Vagina (tissue), 2 donors: ENCODE measurements at places on chromosomes 2 and 18. TPM values are rescaled to one million over a fixed set of nuclear protein-coding genes. Genes with fewer than 3 reads are reported as not detected.
A peak's percentile ranks its signal among the peaks of the same experiment; 100 is the strongest.

Gene LONRF2
- 9.6 TPM for total RNA-seq

DNA sequence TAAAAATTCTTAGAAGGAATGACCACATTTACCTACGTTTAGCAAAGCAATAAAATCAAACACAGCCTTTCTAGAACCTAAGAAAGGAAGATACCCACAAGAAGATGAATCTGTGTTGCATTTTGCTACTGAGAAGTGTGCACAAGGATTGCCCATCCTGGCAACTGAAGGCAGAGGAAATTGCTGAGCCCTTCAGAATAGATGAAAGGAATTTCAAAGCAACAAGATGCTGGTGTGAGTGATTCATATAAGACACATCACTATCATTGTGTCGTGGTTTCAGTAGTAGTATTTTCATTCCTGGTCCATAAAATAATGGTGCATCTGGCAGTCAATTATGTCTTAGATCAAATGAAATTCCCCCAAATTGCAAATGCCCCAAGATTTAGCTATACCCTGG is 48.4 kb upstream of the ANKRD44 start:
- no peak for DNase-seq
- no peaks in the 10 kb centered on the region for H3K36me3 ChIP-seq
- H3K4me3 ChIP-seq: no peak overlapping the region
- H3K27me3 ChIP-seq: no peaks in the 10 kb centered on the region
- no peak overlapping the region for H3K27ac ChIP-seq

DNA sequence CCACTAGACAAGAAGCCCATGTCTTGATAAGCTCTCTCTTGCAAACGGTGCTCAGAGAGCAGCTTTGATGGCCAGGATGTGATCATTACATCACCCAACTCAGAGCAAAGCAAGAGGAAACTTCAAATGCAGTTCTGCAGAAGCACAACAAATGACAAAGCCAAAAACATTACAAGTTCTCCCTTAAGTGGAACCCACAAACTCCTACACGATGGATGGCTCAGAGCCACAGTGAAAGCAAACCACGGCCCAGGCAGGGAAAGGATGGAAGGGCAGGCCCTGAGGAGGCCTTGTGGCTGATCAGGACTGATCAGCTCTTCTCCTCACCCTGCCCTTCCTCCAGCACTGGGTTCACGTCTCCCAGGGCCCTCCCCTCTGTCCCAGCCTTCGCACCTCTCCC is 326.4 kb downstream of the EIPR1 start:
- H3K4me3 ChIP-seq: no peak overlapping the region
- no peaks in the 10 kb centered on the region for H3K4me1 ChIP-seq
- no peaks in the 10 kb centered on the region for H3K36me3 ChIP-seq
- no peaks in the 10 kb centered on the region for H3K27me3 ChIP-seq
- no peak for DNase-seq

DNA sequence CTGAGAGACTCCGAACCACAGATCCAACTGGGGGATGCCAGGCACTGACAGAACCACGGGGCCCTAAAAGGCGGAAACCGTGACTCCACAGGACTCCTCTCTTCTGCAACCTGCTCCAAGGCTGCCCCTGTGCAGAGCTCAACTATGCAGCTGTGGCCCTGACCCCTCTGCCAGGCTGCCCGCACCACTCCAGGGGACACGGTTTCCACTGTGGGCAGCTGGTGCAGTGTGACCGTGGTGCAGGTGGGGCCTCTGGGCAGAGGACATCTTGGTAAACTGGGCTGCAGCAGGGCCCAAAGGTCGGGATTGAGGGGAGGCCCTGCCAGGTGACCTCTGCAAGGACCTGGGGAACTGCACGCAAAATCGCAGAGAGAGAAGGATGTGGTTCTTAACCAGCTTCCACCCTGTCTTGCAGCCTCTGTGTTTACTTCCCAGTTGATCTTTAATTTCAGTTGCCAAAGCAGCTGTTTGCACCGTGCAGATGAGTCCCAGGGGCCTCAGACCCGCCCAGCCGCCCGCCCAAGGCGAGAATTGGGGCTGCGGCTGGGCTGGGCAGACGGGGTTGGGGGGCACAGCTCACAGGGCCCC is 104.6 kb upstream of the CTDP1 start:
- DNase-seq: no peak
- no peaks in the 10 kb centered on the region for H3K27me3 ChIP-seq
- H3K4me3 ChIP-seq: no peak overlapping the region
- H3K27ac ChIP-seq: no peak overlapping the region
- peaks cover 33% of the 10 kb centered on the region for H3K4me1 ChIP-seq
- no peaks in the 10 kb centered on the region for H3K36me3 ChIP-seq

DNA sequence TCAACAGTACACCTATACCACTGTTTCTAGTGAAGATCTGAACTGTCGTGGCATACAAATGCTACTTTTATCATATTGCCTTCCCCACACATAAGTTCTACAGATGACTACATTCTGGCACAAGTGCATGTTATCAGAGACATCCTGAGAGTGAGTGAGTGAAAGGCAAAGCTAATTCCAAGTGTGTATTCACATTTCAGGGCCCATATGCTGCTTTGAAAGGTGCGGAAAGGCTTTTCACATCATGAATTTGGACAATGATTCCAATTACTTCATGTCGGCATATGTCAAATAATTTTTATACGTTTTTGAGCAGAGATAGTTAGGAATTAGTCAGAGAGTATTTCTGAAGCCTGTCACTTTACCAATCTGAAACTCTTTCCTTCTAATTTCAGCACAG is 101.7 kb downstream of the GAREM1 start:
- DNase-seq: no peak
- H3K4me1 ChIP-seq: peaks cover 51% of the 10 kb centered on the region
- no peaks in the 10 kb centered on the region for H3K36me3 ChIP-seq
- peak overlapping the region; percentile 25 for H3K27ac ChIP-seq
- no peaks in the 10 kb centered on the region for H3K27me3 ChIP-seq

Gene PFN4
- not detected for total RNA-seq

DNA sequence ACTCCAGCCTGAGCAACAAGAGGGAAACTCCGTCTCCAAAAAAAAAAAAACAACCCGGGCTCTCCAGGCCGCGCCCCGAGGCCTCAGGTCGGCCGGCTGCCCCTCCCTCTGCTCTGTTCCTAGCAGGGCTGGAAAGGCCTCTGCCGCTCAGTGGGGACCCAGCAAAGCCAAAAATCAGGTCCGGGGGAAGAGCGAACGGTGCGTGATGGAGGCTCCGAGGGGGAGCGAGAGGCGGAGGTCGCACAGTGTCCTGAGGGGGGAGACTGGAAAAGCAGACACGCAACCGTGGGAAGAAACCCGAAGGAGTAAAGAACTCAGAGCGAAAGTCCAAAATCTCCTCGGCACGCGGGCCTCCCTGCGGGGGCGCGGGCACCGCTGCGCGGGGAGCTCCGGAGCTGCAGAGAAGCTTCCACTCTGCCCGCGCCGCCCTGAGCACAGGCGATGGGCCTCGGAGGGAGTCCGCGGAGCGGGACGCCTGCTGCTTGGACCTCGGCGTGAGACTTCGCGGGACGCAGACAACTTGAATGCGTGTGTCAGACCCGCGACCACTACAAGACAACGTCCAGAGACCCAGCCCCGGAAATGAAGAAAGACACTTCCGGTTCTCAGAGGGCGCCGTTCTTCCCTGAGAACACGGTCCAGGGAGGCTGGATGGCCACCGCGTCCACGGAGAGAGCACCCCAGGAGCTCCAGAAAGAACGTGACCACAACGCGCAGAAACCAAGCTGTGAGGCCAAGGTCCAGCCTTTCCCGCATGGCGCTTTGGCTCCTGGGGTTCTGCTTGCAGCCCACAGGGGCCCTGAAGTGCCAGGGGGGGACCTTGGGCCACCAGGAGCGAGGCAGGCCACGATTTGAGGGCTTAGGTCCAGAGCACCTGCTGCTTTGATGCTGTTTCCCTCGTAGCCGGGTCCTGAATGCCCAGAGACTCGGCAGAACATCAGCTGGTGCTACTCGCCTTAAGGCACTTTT is 219.8 kb downstream of the DPP10 start:
- no peaks in the 10 kb centered on the region for H3K36me3 ChIP-seq
- DNase-seq: no peak
- no peak overlapping the region for H3K27ac ChIP-seq
- H3K27me3 ChIP-seq: no peaks in the 10 kb centered on the region
- H3K4me1 ChIP-seq: no peaks in the 10 kb centered on the region

GRCh38 chr2:70499253-70499652 is 54.4 kb downstream of the TGFA start:
- H3K4me1 ChIP-seq: no peaks in the 10 kb centered on the region
- no peak overlapping the region for H3K27ac ChIP-seq
- no peaks in the 10 kb centered on the region for H3K27me3 ChIP-seq
- no peak for DNase-seq
- H3K4me3 ChIP-seq: no peak overlapping the region
- H3K36me3 ChIP-seq: no peaks in the 10 kb centered on the region

- no peaks in the 10 kb centered on the region for H3K27me3 ChIP-seq
- DNase-seq: no peak
- H3K4me3 ChIP-seq: peak overlapping the region; percentile 99
- peak overlapping the region; percentile 99 for H3K27ac ChIP-seq
- peaks cover 38% of the 10 kb centered on the region for H3K36me3 ChIP-seq
Observed at GRCh38 chr2:43224571-43225092, 1.8 kb downstream of the ZFP36L2 start.

- no peaks in the 10 kb centered on the region for H3K36me3 ChIP-seq
- no peaks in the 10 kb centered on the region for H3K27me3 ChIP-seq
- H3K4me1 ChIP-seq: no peaks in the 10 kb centered on the region
- DNase-seq: no peak
- no peak overlapping the region for H3K27ac ChIP-seq
Observed at GRCh38 chr2:153558247-153558646, 79.7 kb upstream of the RPRM start.

Gene ELMOD3
- 44.7 TPM for total RNA-seq

- no peaks in the 10 kb centered on the region for H3K27me3 ChIP-seq
- no peaks in the 10 kb centered on the region for H3K4me1 ChIP-seq
- H3K36me3 ChIP-seq: no peaks in the 10 kb centered on the region
- no peak overlapping the region for H3K27ac ChIP-seq
Observed at GRCh38 chr2:9656270-9656766, 25.5 kb upstream of the YWHAQ start.

- no peaks in the 10 kb centered on the region for H3K27me3 ChIP-seq
- H3K36me3 ChIP-seq: no peaks in the 10 kb centered on the region
- H3K4me3 ChIP-seq: no peak overlapping the region
- DNase-seq: no peak
- peak overlapping the region; percentile 74 for H3K27ac ChIP-seq
- peaks cover 43% of the 10 kb centered on the region for H3K4me1 ChIP-seq
Observed at GRCh38 chr2:69162057-69162456, 149.1 kb downstream of the ANTXR1 start.

Gene HDHD2
- total RNA-seq: 17.2 TPM

- no peaks in the 10 kb centered on the region for H3K36me3 ChIP-seq
- H3K4me1 ChIP-seq: no peaks in the 10 kb centered on the region
- H3K27ac ChIP-seq: no peak overlapping the region
- no peak for DNase-seq
- H3K27me3 ChIP-seq: no peaks in the 10 kb centered on the region
Observed at GRCh38 chr2:141062443-141062842, 1068.4 kb downstream of the LRP1B start.

DNA sequence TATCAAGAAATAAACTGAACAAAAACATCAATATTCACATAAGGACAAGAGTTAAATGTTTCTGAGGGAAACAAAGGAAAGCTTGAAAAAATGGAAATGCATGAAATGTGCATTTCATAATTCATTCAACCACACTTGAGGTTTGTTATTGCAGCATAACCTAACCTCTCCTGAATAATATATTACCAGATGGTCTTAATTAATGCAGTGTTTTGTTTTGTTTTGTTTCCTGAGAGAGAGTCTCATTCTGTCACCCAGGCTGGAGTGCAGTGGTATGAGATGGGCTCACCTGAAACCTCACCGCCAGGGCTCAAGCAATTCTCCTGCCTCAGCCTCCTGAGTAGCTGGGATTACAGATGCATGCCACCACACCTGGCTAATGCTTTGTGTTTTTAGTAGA is 139.9 kb upstream of the PIEZO2 start:
- H3K27me3 ChIP-seq: no peaks in the 10 kb centered on the region
- H3K4me3 ChIP-seq: no peak overlapping the region
- no peak overlapping the region for H3K27ac ChIP-seq
- no peaks in the 10 kb centered on the region for H3K36me3 ChIP-seq
- no peak for DNase-seq

- peaks cover 27% of the 10 kb centered on the region for H3K4me1 ChIP-seq
- H3K4me3 ChIP-seq: no peak overlapping the region
- no peak for DNase-seq
- peak overlapping the region; percentile 80 for H3K27ac ChIP-seq
- no peaks in the 10 kb centered on the region for H3K27me3 ChIP-seq
Observed at GRCh38 chr2:237435844-237436587, 22.1 kb upstream of the COL6A3 start.

DNA sequence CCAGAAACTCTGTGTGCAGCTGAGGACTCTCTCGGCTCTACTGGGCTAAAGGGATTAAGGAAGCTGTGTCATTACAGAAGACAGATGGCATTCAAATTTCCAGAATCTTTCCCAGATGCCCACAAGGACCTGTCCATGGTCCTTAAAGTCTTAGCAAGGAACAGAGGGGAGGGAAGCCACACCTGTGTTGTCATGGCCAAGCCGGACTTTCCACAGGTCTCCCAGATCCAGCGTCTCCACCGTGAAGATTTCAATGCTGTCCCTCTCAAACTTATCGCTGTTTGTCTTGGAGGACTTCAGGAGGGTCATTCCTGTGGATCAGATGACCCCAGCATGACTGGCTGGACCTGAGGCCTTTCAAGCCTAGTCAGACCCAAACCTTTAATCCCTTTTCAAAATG is 114.5 kb downstream of the LOXHD1 start:
- DNase-seq: no peak
- no peak overlapping the region for H3K27ac ChIP-seq
- H3K4me3 ChIP-seq: no peak overlapping the region
- no peaks in the 10 kb centered on the region for H3K4me1 ChIP-seq

DNA sequence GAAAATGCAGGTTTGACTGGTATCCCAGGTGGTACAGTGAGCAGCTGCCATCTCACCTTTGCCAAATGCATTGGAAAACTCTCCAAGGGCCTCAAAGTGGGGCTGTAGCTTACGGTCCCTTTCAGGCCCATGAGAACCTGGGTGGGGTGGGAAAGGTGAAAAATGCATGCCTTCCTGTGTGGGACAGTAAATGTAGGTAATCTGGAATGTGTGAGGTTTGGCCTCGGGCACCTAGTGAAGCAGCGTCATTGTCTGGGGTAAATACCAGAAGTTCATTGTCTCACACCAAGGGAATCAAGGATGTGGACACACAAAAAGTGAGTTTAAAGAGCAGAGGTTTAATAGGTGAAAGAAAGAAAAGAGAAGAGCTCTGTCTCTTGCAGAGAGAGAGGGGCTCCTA is 36.6 kb downstream of the TIMM21 start:
- H3K4me3 ChIP-seq: no peak overlapping the region
- H3K36me3 ChIP-seq: no peaks in the 10 kb centered on the region
- DNase-seq: no peak
- H3K27me3 ChIP-seq: no peaks in the 10 kb centered on the region
- H3K27ac ChIP-seq: no peak overlapping the region

DNA sequence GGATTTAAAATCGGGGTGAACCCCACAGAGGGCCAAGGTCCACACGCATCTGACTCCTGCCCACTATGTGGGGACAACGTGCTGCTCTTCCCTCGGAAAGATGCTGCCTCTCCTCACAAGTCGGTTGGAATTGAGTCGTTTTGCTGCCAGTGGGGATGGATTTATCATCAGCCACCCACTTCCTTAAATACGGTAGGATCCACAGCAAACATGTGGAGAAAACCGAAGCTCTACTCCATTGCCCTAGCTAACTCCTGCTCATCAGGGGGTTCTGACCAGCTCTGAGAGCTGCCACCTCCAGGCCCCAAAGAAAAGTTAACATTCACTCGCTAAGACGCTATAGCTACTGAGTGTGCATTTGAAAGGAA is 80.9 kb downstream of the CHRNA1 start:
- peaks cover 41% of the 10 kb centered on the region for H3K4me1 ChIP-seq
- DNase-seq: no peak
- no peaks in the 10 kb centered on the region for H3K36me3 ChIP-seq
- H3K27ac ChIP-seq: peak overlapping the region; percentile 94

GRCh38 chr2:235151152-235151551 is 199.3 kb downstream of the SH3BP4 start:
- H3K27me3 ChIP-seq: no peaks in the 10 kb centered on the region
- no peaks in the 10 kb centered on the region for H3K36me3 ChIP-seq
- no peak overlapping the region for H3K27ac ChIP-seq
- no peaks in the 10 kb centered on the region for H3K4me1 ChIP-seq
